Astrocyte (in vitro differentiated cells and primary cell): ENCODE measurements at places on chromosomes 11 and 22. TPM values are rescaled to one million over a fixed set of nuclear protein-coding genes. Genes with fewer than 3 reads are reported as not detected.

MYOD1 gene
- not detected in 2 replicates for total RNA-seq

FAM118A gene
- total RNA-seq, result 18.3 and 18.7 TPM in 2 replicates

DNA sequence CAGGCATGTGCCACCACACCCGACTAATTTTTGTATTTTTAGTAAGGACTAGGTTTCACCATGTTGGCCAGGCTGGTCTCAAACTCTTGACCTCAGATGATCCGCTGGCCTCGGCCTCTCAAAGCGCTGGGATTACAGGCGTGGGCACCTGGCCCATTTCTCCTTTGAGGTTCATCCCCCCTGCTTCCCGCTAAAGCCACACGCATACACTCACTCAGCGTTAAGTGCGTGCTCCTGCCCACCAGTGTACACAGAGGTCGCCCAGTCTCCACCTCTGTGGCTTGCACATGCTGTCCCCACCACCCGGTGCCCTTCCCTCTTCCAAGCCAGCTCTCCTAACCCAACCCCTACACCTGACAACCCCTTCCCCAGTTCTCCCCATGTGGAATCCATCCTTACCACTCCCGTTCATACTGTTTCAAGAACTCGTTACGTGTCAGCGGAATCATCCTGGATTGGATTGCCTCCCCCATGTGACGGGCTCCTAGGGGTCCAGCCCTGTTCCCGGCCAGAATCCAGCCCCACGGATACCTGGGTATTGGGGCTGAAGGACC is 15.7 kb upstream of the CYTH4 start:
- H3K4me3 ChIP-seq, result peak overlapping the region; percentile 41
- peaks cover 8% of the 10 kb centered on the region for H3K4me1 ChIP-seq
- DNase-seq, result no peak
- no peaks in the 10 kb centered on the region for H3K36me3 ChIP-seq

- H3K36me3 ChIP-seq, result no peaks in the 10 kb centered on the region
- H3K4me3 ChIP-seq, result no peak overlapping the region
- H3K27ac ChIP-seq, result no peak overlapping the region
- no peaks in the 10 kb centered on the region for H3K27me3 ChIP-seq
- no peak for DNase-seq
Observed at GRCh38 chr11:34176751-34177209, 71.4 kb downstream of the NAT10 start.

CCDC86 gene
- total RNA-seq, result 42.3 and 51.4 TPM in 2 replicates

LINC01488 gene
- total RNA-seq, result not detected in 2 replicates

GAS2L1 gene
- total RNA-seq, result 24.3 and 26.0 TPM in 2 replicates

CRYBB3 gene
- total RNA-seq, result 0.43 TPM in 1 of 2 replicates, not detected in the other

SORL1 gene
- 4.1 and 7.2 TPM in 2 replicates for total RNA-seq

DNA sequence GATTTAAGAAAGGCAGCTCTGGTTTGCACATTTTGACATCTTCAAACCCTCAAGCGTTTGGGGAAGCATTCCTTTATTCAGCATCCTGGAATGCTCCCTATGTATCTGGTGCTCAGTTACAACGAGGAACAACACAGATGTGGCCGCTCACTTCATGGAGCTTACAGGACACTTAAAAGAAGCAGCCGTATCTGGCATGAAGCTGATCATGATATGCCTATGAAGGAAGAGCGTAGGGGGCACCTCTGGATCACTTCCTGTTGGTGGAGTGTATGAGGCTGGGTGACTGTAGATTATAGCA is 72.3 kb upstream of the TP53I11 start:
- H3K27me3 ChIP-seq, result peaks cover 15% of the 10 kb centered on the region
- peak; percentile 33 for DNase-seq
- H3K27ac ChIP-seq, result no peak overlapping the region
- H3K4me1 ChIP-seq, result no peaks in the 10 kb centered on the region
- no peak overlapping the region for H3K4me3 ChIP-seq
- H3K36me3 ChIP-seq, result no peaks in the 10 kb centered on the region

BRSK2 gene
- total RNA-seq, result 3.9 and 7.1 TPM in 2 replicates

DNA sequence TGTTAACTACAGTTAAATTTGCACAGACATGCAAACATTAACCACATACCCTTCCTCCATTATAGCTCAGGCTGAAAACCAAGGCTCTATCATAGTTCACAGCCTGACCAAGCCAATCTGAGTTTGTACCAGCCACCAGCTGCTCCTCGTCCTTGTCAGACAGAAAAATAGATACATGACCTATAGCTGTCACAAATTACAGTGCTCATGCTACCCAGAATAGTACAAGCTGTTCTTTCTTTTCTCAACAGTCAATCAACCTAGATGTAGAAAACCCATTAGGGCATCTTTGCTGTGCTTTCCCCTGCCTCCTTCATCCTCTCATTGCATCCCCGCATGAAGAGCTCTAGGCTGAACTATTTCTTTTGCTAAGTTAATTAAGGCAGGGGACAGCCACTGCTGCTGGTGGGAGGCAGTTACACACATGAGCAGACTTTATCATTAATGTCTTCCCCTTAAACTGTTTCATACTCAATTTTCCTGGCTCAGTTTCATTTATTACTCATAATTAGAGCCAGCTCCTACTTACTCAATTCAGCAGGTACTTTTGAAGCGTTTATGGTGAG is 148.3 kb downstream of the TRPC6 start:
- no peak overlapping the region for H3K27ac ChIP-seq
- DNase-seq, result no peak
- H3K27me3 ChIP-seq, result no peaks in the 10 kb centered on the region
- H3K4me3 ChIP-seq, result no peak overlapping the region

- H3K4me1 ChIP-seq, result peaks cover 6% of the 10 kb centered on the region
- H3K27me3 ChIP-seq, result no peaks in the 10 kb centered on the region
- H3K4me3 ChIP-seq, result no peak overlapping the region
- peak; percentile 47 for DNase-seq
Observed at GRCh38 chr11:8638300-8638699, 44.2 kb downstream of the TRIM66 start.
